Naive B cell (primary cell): ENCODE measurements at places on chromosomes 2 and 18.

GRCh38 chr18:53380063-53380639 is 844.3 kb downstream of the MBD2 start:
- no peak for DNase-seq
- no peaks in the 10 kb centered on the region for H3K4me1 ChIP-seq
- H3K27ac ChIP-seq = no peak overlapping the region
- no peak overlapping the region for H3K4me3 ChIP-seq

GRCh38 chr2:149218497-149218896 is 111.9 kb upstream of the LYPD6 start:
- no peaks in the 10 kb centered on the region for H3K4me1 ChIP-seq
- peak overlapping the region; percentile 16 for H3K27ac ChIP-seq
- no peaks in the 10 kb centered on the region for H3K36me3 ChIP-seq
- no peak overlapping the region for H3K4me3 ChIP-seq
- peaks cover 4% of the 10 kb centered on the region for H3K27me3 ChIP-seq

GRCh38 chr2:3399829-3400228 is 20.3 kb downstream of the TRAPPC12 start:
- H3K36me3 ChIP-seq = peaks cover 23% of the 10 kb centered on the region
- no peak overlapping the region for H3K4me3 ChIP-seq
- peak overlapping the region; percentile 47 for H3K27ac ChIP-seq
- H3K27me3 ChIP-seq = no peaks in the 10 kb centered on the region

DNA sequence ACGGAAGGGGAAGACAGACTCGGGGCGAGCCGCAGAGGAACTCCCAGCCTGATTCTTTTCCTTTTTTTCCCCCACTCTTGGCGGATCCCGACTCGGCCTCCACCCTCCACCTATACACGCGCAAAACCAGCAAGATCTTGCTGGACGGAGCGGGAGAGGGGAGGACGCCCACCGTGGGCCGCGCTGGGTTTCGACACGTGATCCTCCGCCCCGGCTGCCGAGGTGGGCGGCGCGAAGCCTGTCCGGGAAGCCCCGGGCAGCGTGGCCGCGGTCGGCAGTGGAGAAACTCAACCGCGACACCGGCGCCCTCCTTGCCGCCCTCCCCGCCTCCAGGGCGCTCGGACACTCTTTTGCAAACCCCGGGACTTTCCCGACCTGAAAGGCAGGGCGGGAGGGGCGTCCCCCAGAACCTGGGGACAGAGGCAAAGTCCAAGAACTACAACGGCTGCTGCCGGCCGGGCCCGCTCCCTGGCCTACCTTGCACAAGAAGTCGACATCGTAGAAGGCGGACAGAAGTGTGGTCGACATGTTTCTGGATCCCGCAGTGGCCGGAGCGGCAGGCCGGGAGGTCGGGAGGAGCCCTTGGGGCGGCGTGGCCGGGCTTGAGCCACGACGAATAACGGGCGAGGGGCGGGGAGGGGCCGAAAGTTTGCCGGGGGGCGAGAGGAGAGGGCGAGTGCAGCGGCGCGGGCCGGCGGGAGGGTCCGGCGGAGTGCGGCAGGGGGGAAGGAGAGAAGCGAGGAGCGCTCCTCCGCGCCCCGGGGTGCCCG is 433 bp downstream of the ZFP36L2 start:
- peak overlapping the region; percentile 90 for H3K27ac ChIP-seq
- peaks cover 18% of the 10 kb centered on the region for H3K36me3 ChIP-seq
- DNase-seq = peak; percentile 77
- peaks cover 38% of the 10 kb centered on the region for H3K4me1 ChIP-seq
- H3K27me3 ChIP-seq = no peaks in the 10 kb centered on the region

- no peak overlapping the region for H3K27ac ChIP-seq
- no peaks in the 10 kb centered on the region for H3K27me3 ChIP-seq
- DNase-seq = no peak
- H3K4me3 ChIP-seq = no peak overlapping the region
- no peaks in the 10 kb centered on the region for H3K4me1 ChIP-seq
These were observed 20.0 kb upstream of the RNF149 start for GRCh38 chr2:101328474-101329007.

- no peaks in the 10 kb centered on the region for H3K4me1 ChIP-seq
- H3K27ac ChIP-seq = no peak overlapping the region
- DNase-seq = no peak
- H3K36me3 ChIP-seq = no peaks in the 10 kb centered on the region
These were observed 2.4 kb downstream of the GPR45 start for GRCh38 chr2:105243961-105244360.

- no peaks in the 10 kb centered on the region for H3K4me1 ChIP-seq
- H3K36me3 ChIP-seq = no peaks in the 10 kb centered on the region
- H3K4me3 ChIP-seq = no peak overlapping the region
- no peak for DNase-seq
- no peaks in the 10 kb centered on the region for H3K27me3 ChIP-seq
These were observed 409.1 kb downstream of the CPS1 start for GRCh38 chr2:210965472-210965871.

DNA sequence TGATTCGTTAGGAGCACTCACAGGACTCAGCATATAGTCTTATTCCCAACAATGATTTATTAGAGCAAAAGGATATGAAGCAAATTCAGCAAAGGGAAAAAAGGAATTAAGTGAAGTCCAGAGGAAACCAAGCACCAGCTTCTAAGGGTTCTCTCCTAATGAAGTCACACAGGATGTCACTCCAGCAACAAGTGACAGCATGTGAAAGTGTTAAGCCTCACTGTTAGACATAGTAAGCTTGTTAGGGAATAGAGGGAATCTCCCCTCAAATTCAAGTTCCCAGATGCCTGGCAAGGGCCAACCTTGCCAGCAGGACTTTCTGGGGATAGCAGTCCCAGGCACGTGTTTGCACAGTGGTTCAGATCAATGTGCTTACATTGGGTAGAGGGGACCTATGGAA is 4.4 kb upstream of the SLC30A6 start:
- H3K27ac ChIP-seq = no peak overlapping the region
- no peaks in the 10 kb centered on the region for H3K36me3 ChIP-seq
- H3K27me3 ChIP-seq = no peaks in the 10 kb centered on the region
- H3K4me3 ChIP-seq = peak overlapping the region; percentile 28
- DNase-seq = no peak

GRCh38 chr2:135093193-135093592 is 41.1 kb downstream of the RAB3GAP1 start:
- peaks cover 30% of the 10 kb centered on the region for H3K36me3 ChIP-seq
- no peak overlapping the region for H3K4me3 ChIP-seq
- DNase-seq = no peak
- peaks cover 7% of the 10 kb centered on the region for H3K4me1 ChIP-seq
- no peak overlapping the region for H3K27ac ChIP-seq
- no peaks in the 10 kb centered on the region for H3K27me3 ChIP-seq

DNA sequence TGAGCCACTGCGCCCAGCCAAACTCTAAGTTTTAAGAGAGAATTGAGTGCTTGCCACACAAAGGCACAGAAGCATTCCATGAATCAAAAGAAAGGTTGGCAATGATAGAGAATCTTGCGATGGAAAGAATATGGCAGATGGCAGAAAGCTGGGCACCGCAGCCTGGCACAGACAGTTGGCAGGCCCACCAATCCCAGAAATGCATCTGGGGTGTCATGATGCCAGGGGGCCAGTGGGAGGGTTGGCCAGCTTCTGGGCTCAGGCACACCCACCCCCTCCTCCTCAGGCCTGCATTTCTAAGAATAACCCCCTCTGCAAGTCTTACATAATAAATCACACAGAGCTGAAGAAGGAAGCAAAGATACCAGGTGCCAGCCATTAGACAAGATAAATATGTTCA is 19.6 kb downstream of the ZNF2 start:
- H3K4me3 ChIP-seq = no peak overlapping the region
- H3K36me3 ChIP-seq = peaks cover 28% of the 10 kb centered on the region
- no peaks in the 10 kb centered on the region for H3K4me1 ChIP-seq
